Right renal pelvis (tissue), 4 donors: ENCODE measurements at places on chromosomes 5 and 9.
A peak's percentile ranks its signal among the peaks of the same experiment; 100 is the strongest.

DNA sequence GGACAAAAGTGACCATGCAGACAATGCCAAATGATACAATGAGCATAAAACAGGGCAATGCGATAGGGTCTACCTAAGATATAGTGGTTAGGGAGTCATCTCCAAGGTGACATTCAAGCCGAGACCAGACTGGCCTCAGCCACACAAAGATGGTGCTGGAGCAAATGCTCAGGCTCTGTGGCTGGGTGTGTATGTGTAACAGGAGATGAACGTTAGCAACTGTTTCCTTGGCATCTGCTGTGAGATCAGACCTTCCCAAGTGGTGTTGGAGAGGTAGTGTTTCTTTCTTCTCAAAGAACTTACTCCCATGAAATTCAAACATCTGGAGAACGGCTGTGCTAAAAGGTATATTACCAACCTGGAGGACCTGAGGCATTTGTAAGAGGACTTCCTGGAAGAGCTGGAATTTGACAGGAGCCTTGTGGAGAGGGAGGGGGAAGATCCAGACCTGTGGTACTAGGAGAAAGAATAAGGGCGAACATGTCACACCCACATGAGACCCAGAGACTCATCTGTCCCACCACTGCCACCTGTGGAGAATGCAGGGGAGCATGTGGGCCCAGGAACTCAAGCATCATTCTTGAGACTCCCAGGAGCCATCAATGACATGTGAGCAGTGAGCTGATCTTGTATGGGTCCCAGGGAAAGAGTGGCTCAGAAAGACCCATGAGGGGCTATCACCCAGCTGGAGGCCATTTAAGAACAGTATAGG is 21.4 kb upstream of the ANXA6 start:
- no peak for DNase-seq

DNA sequence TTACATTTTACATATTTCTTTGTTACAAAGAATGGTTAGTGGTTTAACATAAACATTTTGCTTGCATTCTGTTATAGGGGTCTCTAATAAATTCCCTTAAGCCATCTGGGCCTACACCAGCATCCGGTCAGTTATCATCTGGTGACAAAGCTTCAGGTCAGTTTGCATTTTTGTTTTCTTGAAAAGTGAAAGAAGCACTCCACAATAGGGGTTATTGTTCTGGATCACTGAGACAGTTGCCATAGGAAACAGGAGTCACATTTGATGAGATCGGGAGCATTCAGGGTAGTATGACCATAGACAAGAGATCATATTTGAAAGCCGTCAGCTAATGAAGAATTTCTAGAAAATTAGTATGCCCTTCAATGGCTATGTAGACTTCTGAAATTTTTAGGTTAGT is 63.6 kb downstream of the NUP214 start:
- DNase-seq, result no peak

DNA sequence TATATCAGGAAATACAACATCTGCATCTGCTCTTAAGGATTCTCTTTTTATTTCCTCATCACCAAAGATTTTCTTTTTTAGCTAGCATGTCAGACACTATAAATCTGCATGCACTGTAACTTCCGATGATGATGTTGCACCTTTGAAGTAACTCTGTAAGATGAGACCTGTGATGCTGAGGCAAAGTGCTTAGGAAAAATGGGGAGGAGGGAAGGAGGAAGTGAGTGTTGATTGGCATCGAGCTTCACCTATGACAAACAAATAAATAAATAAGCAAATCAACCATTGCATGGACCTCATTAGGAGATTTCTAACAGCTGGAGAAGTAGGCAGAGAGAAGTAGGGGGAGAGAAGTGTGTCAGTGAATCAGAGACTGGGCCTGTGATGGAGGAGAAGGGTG is 52.6 kb downstream of the ENC1 start:
- DNase-seq, result no peak

DNA sequence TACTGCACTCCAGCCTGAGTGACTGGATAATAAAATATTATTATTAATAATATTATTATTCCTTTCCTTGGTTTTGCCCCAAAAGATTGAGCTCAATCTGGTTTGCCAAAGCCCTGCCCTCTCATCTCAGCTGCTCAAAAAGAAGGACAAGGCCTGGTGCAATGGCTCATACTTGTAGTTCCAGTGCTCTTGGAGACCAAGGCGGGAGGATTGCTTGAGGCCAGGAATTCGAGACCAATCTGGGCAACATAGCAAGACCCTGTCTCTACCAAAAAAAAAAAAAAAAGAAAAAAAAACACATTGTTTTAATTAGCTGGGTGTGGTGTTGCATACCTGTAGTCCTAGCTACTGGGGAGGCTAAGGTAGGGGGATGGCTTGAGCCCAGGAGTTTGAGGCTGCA is 13.7 kb upstream of the DENND1A start:
- DNase-seq, result no peak

GRCh38 chr5:31731710-31732301 is 92.9 kb downstream of the PDZD2 start:
- DNase-seq, result no peak

GRCh38 chr5:175710326-175710725 is 52.5 kb downstream of the HRH2 start:
- DNase-seq, result no peak

DNA sequence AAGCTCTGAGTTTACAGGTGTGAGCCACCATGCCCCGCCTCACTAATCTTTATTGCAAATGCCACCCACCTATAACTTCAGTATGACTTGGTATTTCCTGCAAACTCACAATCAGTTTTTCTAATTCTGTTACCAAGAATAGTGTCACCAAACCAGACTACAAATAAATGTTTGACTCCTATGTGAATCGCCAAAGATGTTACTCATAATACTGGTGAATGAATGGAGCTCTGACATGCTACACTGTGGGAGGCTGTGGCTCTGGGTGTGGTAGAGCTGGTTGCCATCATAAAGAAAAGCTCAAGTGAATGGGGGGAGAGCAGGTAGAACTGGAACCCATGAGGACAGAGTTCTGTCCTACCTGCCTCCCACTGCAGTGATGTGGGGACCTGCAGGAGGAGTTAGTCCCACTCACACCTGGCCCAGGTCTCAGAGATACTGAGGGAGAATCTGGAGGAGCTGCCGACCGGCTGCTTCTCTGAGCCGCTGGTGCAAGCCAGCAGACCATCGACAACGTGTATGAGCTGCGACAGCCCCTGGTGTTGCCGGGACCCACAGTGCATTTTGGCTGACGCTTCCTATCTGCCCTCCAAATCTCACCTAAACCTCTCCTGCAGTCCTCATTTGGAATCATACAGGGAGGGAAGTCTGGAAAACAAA is 95.7 kb downstream of the ENTREP1 start:
- DNase-seq, result no peak

DNA sequence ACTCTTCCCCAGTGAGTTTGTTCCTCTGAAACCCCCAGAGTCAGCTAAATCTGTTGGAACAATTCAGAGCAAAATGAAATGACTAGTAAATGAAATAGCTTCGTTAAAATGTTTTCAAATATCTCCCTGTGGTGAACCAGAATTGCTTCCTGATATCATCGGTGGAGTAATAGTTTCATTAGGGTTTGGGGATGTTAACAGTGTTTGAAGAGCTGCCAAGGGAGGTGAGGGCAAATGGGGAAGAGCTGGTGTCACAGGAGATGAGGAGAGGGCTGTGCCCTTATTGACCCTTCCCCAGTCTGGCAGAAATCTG is 4.3 kb upstream of the C7 start:
- no peak for DNase-seq

GRCh38 chr5:124403281-124403680 is 343.2 kb downstream of the ZNF608 start:
- DNase-seq, result no peak

DNA sequence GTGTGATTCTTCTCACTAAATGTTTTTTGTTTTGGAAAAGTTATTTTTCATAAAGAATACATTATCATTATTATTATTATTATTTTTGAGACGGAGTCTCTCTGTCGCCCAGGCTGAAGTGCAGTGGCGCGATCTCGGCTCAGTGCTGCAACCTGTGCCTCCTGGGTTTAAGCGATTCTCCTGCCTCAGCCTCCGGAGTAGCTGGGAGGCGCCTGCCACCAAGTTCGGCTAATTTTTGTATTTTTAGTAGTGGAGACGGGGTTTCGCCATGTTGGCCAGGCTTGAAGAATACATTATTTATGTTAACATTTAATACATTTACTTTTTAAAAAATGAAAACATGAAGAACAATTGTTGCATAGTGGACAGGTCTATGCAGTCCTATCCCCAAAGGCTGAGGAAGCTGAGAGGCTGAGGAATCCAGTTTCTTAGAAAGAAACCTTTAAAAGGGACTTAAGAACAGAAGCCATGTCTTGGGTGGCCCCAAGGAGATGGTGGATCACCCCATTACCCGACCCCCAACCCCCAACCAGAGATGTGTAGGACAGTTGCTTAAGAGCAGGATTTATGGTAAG is 2.0 kb downstream of the TMEM38B start:
- DNase-seq, result no peak

- no peak for DNase-seq
Measured at GRCh38 chr5:140821375-140822280, at the start of gene PCDHA5. PCDHA5 (plus strand) TSS chr5:140821613.

- no peak for DNase-seq
Measured at GRCh38 chr9:129203556-129203909, 25.5 kb upstream of the IER5L start.

- no peak for DNase-seq
Measured at GRCh38 chr5:59562756-59563389, 330.7 kb downstream of the PDE4D start.

DNA sequence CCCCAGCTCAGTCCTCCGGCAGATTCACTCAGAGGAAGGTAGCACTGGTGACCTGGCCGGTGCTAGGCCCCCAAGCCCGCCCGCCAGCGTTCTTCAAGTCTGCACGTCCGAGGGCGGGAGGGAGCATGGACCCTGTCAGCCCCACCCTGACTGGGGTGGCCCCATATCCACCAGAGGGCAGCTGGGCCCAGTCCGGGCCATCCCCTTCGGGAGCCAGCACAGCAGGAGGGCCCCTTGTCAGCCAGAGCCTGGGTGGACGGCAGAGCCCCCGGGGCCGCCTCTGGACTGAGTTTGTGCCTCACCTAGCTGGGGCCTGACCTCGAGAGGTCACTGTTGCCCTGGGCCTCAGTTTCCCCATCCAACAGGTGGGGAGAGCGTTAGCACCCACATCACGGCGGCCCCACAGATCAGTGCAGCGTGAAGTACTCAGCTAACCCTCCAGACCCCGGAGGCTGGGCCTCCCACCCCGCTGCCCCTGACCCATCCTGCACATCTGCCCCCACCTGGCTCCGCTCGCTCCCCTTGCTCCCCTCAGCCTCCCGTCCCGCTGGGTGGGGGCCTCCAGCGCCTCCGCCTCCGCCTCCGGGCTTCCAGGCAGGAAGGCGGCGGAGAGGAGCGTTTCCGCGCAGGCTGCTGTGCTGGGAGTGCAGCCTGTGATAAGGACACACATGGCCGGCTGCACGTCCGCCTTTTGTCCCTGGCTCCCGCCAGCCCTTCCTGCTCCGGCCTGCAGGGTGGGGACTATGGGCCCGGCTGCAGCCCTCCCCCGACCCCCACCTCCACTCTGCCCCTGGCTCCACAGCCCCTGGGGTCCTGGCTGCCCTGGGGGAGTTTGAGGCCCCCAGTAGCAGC is 16.6 kb upstream of the EGFL7 start:
- no peak for DNase-seq

DNA sequence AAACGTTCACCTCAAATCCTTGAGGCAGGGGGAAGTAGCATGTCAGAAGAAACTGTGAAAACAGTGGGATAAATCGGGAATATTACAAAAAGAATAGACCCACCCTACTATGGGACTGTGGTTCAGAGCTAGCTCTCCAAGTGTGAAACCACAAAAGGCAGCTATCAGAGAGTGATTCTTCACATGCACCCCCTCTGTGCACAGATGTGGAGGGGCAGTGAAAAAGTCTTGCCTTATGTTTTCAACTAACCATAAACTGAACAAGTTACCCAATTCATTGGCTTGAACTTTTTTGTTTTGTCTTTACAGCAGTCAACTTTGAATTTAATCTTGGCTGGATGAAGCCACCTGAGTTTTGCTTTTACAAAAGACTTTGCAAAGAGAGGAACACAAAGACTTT is 98.8 kb upstream of the NR4A3 start:
- DNase-seq, result no peak

- no peak for DNase-seq
Measured at GRCh38 chr9:94705162-94705702, 21.3 kb upstream of the AOPEP start.

DNA sequence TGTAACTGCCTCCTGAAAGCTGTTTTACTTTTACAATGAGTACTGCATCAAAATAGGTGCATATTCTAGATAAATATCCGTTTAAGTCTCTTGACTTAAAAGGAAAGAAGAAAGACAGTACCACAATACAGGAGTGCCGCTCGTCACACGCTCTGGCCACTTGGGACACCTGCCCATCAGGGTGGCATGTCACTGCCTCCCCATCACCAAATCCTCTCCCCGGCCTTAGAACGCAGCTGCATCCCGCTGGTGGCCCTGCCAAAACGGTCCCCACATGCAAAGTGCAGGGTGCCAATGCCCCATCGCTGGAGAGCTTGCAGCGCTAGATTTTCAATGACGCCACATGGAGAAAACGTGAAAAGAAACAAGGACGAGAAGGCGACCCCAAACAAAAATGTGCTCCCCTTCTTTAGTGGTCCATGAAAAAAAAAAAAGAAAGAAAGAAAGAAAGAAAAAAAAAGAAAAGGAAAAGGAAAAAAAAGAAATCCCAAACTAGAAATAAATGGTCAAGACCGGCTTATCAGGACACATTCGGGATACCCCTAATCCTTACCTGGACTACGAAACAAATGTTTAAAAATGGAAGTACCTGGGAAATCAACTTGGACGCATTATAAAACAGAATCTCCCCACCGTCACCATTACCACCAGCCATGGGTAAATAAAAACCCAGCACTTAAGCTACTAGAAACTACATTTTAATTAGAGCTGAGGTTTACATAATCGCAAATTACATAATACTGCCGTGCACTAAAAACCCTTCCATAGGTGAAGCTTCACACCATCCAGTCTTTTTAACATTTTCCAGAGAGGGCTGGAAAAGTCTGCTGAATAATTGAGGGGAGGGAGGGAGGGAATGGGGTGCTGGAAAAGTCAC is 1.0 kb downstream of the ANKH start:
- DNase-seq, result peak; percentile 10

GRCh38 chr9:129547869-129548570 is 72.9 kb downstream of the C9orf50 start:
- DNase-seq, result no peak

DNA sequence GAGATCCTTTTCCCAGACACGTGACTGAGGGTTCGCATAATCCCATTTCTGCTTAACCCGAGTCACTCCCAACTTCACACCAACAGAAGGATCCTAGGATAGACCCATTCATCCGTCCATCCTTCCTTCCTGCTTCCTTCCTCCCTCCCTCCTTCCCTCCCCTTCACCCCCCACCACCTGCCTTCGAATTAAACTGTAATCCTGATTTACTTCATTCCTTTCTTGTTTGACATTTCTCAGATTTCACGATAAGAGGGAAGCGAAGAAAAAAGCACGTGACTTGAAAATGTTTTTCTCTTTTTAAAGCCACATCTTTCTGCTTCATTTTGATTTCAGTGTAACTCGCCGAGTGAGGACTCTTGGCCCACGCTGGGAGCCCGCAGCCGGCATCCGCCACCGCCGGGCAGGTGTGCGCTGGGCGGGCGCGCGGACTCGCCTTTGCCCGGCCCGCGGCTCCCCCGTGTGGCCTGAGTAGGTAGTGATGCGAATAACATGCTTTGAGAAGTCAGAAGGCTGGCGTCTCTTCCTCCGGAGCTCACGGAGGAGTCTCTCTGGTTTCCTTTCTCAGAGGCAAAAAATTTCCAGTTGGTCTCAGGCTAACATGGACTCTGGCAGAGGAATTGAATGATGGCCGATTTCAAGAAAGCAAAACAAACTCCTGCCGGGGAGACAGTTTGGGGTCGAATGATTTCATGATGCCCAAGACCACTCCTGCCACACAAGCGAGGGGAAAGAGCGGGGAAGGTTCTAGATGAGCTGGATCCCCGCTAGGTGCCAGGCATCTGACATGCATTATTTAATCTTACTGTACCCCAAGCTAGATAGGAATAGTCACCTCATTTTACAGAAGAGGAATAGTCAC is 117.7 kb downstream of the SLC12A2 start:
- peak; percentile 54 for DNase-seq
